ENCODE measurements at places on chromosomes 1 and 21.

GRCh38 chr1:10470043-10470442, 2.3 kb downstream of the DFFA start:
- no peak for DNase-seq

DNA sequence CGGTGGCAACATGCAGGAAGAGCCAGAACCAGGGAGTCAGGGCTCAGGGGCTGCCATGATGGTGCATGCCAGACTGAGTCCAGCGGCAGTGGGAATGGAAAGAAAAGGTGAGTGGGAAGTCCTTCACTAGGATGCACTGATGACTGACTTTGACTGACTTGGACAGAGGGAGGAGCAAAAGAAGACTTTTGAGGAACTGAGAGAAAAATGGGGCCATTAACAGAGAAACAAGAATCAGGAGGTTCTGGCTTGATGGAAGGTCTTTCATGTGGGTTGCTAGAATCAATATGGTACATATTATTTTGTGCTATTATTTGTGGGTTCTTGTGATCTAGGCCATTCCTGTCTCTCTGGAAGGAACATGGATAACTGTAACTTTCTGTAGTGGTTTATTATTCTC, 454.6 kb upstream of the PROX1 start:
- DNase-seq = no peak

DNA sequence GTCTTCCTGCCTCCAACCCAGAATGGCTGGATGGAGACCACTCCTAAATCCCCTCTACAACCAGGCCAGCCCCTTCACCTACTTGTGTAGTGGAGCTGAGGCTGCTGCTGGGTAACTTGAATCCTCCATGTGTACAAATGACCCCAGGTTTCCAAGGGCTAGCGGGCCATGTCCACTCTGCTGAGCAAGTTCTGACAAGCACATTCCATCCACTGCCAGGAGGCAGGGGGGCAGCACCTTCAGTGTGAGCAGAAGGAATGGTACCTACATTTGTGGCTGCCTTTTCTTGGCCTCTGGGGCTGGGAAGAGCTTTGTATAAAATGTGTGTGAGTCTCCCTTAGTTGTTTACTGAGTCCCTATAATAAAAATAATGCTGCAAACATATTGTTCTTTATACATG, 14.5 kb downstream of the KIAA0040 start:
- no peak for DNase-seq

DNA sequence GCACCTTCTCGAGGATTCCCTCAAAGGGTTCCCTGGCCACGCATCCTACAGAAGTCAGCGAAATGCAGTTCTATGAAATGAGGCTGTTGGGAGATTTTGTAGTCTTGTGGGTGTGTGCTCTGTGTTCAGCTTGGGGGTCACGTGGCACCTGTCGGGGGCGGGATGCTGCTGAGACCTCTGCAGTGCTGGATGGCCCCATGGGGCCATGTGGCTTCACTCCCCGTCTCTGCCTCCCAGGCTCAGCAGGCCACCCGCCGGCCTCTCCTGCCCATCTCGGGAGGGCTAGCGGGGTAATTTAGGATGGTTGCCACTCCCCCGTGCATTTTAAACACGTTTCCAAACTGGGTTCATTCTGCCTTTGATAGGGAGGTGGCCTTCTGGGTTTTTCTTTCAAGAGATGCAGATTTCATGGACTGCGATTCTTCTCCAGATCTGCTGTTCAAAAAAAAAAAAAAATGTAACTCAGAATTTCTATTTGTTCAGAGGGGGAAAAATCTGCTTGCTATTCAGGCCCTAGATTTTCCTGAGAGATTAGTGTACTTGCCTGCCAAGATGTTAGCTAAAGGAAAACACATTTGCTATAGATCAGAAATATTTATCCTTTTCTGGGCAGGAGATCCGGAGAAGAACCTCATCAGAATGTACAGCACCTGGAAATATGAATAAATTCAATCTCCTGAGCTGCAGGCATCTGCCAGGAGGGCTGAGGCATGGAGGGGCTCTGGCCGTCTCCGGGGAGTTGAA, 277.2 kb upstream of the VAMP3 start:
- DNase-seq = no peak

DNA sequence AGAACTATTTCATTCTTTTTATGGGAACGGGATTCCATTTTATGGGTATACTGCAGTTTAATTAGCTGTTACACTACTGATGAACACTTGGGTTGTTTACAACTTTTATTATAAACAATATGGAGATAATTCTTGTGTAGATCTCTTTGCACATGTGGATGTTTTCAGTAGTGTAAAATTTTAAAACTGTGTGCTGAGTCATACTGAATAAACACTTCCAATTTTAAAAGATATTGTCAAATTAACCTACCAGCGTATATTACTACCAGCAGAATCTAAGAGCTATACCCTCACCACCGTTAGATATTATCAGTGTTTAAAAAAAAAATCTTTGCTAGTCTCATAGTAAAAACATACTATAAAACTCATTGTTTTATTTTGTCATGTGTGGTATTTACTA, 106.1 kb downstream of the CC2D1B start:
- DNase-seq = no peak

DNA sequence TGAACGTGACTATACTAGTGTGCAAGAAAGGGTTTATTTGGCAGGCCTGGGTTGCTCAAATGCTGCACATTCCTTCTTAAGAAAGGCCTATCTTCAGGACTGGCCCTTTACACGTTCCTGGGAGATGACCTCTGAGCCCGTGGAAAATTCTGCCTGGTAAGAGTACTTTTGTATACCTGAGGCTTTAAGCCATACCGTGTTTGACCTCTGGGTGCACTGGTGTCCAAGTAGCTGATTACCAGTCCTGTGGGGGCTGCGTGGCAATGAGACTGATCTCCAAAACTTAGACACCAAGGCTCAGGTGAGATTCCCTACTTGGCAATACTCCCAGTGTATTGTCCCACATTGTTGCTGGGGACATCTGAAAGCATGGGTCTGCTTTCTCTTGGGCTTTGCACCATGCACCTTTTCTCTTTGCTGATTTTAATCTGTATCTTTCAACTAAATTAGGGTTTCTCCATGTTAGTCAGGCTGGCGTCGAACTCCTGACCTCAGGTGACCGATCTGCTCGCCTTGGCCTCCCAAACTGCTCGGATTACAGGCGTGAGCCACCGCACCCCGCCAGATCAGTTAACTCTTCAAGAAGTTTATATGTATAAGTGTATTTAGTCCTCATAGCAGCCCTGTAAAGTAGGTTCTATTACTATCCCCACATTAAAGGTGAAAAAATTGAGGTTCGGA, 44.5 kb downstream of the TRIM33 start:
- no peak for DNase-seq

DNA sequence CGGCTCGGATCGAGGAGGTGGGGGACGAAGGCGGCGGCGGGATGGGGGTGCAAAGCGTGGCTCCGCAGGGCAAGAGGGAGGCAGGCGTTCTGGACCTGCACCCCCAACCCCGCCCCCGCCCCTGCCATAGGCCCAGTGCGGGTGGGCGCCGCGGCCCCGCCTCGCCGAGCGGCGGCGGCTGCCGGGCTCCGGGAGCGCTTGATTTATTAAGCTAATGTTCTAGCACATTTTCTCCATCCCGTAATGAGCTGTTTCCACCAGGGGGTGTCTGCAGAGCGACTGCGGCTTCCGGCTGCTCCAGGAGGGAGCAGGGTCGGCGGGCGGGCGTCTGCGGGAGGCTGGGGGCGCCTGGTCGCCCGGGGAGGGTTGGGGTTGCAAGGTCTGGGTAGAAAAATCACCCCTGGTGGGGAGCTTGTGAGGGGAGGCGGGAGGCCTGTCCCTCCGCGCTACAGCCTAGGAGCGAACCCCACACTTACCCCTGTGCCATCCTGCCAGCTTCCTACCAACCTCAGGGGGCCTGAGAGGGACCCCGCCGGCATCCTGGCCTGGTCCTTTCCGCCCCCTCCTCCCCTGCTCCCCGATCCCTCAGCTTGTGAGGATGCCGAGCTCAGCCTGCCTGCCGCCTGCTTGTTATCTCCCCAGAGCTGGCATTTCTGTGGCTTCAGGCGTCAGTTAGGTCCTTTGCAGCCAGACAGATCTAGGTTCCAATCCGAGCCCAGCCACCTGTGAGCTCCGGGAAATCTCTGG, 48.5 kb upstream of the ACOT11 start:
- DNase-seq = peak; percentile 46

DNA sequence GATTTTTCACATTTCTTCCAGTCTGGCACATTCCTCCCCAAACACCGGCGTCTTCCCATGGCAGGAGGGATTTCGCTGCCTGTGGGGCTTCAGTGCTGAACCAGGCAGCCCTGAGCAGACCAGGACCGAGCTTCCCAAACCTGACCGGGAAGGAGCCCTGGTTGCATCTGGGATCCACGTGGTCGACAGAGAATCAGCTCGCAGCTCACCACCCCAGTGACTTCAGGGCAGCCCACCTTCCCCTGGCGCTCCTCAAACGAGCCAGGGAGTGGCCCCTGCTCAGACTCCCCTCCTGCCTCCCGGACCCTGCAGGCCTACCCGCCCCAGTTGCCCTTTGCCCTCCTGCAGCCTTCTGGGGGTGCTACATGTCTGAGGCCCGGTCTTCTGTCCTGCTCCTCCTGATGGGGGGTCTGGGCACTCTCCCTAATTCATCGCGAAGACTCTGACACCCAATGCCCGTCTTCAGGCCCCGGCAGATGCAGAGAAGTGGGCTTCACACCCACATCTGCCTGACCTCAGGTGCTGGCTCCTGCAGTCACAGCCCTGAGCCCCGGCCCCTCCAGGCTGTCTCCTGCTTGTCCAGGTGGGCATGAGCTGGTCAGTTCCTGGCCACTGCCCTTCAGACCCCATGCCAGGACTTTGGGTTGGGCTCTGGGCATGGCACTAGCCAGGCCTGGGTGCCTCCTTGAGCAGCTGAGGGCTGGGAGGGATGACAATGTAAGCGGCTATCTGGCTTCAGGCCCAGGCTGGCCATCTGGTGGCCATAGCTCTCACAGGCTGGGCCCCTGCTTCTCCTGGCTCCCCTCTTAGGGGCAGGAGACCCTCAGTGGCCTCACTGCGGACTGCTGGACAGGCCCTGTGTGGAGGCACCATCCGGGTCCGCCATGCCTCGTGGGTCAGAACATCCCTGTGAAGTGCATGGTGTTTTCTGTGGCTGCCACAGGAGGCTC, 26.1 kb upstream of the PRSS38 start:
- peak; percentile 10 for DNase-seq

- no peak for DNase-seq
Measured at GRCh38 chr21:14613486-14614224, 67.5 kb upstream of the SAMSN1 start.

GRCh38 chr1:31505911-31506497, 70.3 kb upstream of the TINAGL1 start:
- DNase-seq = peak; percentile 49

- DNase-seq = peak; percentile 7
Measured at GRCh38 chr1:17011092-17011438, 663 bp downstream of the ATP13A2 start.

DNA sequence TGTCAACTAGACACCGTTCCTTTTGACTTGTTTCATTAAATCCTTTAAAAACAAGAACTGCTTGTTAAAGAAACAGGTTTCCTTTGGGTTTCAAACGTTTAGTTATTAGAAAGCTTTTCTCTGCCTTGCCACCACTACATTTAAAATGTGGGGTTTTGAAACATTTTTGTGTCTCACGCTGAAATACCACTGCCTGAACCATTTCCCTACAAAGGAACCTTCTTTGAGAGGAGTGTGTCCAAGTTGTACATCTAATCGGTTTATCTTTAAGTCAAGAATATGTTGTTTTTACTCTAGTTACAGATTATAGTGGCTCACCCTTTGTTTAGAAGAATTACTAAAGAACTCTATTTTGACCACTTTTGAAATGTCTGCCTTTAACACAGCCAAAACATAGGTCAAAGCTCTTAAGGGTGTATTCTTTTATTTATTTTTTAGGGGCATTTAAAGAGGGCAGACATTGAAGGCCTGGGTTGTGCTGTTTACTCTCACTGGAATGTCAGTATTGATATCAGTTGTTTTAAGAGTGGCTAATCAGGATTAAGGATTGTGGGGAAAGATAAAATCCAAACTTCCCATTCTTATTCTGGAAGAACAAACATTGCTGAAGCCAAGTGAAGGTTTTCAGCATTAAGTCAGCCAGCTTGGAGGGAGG, 143.4 kb downstream of the GALNT2 start:
- DNase-seq = no peak

DNA sequence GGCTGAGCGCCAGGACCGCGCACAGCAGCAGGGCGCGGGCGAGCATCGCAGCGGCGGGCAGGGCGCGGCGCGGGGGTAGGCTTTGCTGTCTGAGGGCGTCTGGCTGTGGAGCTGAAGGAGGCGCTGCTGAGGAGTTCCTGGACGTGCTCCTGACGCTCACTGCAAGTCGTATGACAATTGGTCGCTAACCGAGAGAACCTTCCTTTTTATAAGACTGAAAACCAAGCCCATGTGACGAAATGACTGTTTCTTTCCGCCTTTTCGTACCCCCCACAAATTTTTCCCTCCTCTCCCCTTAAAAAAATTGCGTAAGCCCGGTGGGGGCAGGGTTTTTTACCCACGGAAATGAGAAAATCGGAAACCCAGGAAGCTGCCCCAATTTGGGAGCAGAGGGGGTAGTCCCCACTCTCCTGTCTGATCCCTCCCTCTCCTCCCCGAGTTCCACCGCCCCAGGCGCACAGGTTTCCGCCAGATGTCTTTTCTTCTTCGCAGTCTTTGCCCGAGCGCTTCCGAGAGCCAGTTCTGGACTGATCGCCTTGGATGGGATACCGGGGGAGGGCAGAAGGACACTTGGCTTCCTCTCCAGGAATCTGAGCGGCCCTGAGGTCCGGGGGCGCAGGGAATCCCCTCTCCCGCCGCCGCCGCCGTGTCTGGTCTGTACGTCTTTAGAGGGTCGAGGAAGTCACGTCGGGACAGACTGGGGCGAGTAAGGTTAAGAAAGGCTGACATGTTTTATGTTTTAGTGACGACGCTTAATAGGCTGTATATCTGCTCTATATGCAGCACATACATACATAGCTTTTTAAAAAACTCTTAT, at the start of gene PTGS2:
TSS of gene PTGS2 (minus strand) at position 179 of the 817 bp plus-strand sequence. CDS start at position 46, 133 bp downstream.
- peak; percentile 34 for DNase-seq

DNA sequence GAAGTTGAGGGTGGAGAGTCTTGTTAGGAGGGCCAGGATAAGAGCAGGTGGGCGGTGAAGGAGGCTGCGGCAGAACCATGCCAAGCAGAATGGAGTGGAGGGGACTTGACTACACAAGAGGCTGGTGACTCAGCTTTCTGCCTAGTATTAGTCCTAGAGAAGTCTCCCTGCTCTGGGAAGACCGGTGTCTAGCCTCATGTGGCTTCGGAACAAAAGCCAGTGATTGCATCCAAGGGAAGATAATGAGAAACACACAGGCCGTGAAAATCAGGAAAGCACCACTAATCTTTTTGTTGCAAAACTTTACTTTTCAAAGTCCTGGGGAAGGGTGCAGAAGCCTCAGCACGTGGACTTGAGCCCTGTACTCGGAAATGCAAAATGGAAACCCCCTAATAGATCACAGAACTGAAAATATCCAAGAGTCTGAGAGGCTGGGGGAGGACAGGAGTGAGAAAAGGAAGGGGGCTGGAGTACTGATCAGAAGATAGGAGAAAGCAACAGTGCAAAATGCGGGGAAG, 31.4 kb downstream of the DDR2 start:
- DNase-seq = no peak

DNA sequence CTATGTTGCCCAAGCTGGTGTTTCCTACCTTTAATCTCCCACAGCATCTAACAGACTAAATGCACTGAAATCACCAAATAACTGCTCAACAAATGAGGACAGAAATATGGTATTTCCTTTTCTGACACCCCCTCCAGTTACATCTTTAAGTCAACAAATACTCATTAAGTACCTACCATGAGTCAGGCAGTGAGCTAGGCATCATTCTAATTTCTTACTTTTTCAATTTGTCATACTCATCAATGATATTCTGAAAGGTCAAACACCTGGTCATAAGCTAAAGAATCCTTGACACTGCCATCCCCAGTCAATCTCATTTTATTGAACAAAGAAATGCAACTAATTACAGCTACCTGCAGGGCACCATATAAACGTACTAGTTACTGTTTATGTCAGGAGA, 36.6 kb downstream of the LUZP1 start:
- DNase-seq = no peak

Measured in stimulated activated naive CD8-positive, alpha-beta T cell treated with anti-CD3 and anti-CD28 coated beads, Interleukin-15, amount 100 ng/mL, for 72 hours (primary cell).